ENCODE measurements at places on chromosomes 7 and 10.

- DNase-seq, result peak; percentile 13
Measured at GRCh38 chr7:124781907-124782734, 16.5 kb upstream of the GPR37 start.

- DNase-seq, result no peak
Measured at GRCh38 chr7:150728609-150729008, 8.6 kb upstream of the GIMAP5 start.

DNA sequence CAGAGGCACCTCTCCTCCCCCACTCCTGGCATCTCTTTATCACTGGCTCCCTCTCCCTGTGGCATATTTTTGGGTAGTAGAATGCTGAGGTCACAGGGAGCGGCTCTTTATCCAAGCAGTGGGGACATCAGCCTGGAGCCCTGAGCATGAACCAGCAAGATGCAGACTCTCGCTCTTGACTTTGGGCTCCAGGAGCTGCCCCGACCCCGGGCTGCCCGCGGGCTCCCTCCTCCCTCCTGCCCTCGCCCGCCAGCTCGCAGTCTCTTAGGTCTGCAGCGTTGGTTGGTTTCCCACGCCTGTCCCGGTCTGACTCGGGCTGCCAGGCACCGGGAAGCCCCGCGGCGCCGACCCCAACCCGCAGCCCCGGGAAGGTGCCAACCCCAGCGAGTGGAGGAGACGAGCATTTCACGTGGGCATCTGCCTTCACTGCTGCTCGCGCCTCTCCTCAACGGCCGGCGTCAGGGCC is 1.3 kb downstream of the INSYN2A start:
- no peak for DNase-seq

DNA sequence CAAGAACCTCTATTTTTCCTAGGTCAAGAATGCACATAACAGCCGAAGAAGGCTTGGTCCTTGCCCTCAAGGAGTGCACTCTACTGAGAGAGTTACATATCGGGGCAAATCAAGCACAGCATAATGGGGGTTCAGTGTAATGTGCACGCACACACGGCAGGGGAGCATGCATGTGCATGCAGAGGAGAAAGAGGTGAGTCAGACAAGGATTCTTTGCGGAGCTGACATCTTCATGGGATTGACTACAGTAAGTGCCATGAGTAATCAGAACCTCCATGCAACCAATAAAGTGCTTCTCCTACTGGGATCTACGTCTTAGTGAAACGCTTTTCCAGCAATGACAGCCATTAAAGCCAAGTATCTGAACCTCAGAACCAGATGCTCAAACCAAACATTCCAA is 123.6 kb downstream of the RNF216 start:
- DNase-seq, result no peak

GRCh38 chr7:94497874-94498670 is 11.5 kb upstream of the CASD1 start:
- no peak for DNase-seq

- no peak for DNase-seq
Measured at GRCh38 chr10:129847741-129848483, 116.2 kb downstream of the EBF3 start.
